Sigmoid colon (tissue), 7 donors: ENCODE measurements at places on chromosomes 11 and 22. TPM values are rescaled to one million over a fixed set of nuclear protein-coding genes. Genes with fewer than 3 reads are reported as not detected.

The SOX10 gene
- total RNA-seq, result 3.8 TPM

The ETS1 gene
- total RNA-seq, result 29.5 TPM

The C1QTNF6 gene
- total RNA-seq, result 1.1 TPM

The BID gene
- 12.7 TPM for total RNA-seq

The OR2AT4 gene
- not detected for total RNA-seq

The PVALB gene
- total RNA-seq, result not detected

The BTG4 gene
- total RNA-seq, result not detected

The SHISAL1 gene
- 32.4 TPM for total RNA-seq
